NCI-H1694 (cell line): ENCODE measurements at places on chromosomes 13 and 19.

- no peak for DNase-seq
Measured at GRCh38 chr13:37113534-37113933, 8.1 kb upstream of the CSNK1A1L start.

DNA sequence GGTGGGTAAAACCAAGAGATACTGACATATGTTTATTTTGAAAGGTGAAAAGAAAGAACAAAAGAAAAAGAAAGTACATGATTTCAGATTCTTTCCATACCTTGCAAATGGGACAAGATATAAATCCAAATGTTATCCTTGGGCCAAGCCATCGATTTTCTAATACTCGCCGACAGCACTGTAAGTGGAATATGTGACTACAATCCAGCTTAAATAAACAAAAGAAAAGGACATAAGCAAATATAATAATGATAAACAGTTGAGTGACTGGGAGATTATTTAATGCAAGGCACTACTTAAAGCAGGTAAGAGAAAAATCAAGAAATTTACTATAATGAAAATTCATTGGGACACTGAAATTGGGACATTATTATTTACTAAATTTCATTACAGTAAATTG, 29.9 kb upstream of the FBXL3 start:
- no peak for DNase-seq

GRCh38 chr13:43100667-43101066, 77.3 kb downstream of the DNAJC15 start:
- no peak for DNase-seq

- DNase-seq: no peak
Measured at GRCh38 chr13:51811920-51812451, 8.0 kb upstream of the DHRS12 start.

DNA sequence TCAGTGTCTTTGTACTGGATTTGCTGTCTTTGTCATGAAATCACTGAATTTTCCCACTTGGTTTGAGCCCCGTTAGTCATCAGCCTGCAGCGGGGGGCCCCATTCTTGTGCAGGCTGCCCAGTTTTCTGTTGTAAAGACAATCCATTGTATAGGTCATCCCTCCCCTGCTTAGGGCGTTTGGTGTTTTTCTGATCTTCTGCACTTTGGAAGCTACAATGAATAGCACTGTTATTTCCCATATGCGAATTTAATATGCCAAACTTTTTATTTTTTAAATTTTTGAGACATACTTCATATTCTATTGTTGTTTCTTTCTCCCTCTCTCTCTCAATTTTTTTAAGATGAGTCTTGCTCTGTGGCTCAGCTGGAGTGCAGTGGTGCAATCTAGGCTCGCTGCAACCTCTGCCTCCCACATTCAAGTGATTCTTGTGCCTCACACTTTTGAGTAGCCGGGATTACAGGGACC, 9.0 kb downstream of the SLC27A1 start:
- no peak for DNase-seq

DNA sequence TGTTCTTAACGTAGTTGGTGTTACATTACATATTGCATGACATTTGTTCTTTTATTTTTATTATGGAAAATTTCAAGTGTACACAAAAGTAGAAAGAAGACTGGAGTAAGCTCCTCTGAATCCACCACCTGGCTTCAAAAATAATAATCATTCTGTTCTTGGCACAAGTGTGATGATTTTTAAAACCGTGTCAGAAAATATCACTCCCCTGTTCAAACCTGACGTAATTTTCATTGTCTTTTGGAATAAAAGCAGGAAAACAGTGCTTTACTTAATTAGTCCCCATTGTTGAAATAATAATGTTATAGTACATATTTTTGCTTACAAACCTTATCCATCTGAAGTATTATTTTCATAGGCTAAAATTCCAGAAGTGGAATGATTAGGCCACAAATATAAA, 41.3 kb upstream of the SCEL start:
- DNase-seq: no peak
